ENCODE measurements at places on chromosomes 7 and 10.

DNA sequence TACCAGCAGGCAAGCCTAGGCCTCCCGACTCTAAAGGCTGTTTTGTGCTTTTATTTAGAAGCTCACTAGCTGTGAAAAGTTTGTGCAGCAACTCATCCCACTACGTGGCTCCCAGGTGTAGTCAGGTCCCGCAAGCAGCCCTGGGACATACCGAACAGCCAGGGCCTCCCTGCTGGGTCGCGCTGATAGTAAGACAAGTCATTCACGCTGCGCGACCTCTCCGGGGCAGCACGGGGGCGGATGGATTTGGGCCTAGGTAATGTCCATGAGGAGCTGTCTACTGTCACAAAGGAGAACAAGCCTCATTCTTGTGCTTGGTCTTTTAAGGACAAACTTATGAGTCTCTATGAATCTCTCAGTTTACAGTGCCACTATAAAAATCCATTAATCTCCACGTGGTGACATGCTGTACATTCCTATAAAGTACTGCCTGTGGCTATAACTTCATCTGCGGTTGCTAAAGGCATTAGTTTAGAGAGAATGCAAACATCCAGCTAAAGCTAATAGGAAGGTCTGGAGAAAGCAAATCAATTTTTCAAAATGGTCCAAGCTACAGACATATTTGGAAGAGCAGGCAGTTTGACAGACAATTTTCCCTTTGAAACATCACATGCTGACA is 546.8 kb downstream of the PHTF2 start:
- DNase-seq: no peak

DNA sequence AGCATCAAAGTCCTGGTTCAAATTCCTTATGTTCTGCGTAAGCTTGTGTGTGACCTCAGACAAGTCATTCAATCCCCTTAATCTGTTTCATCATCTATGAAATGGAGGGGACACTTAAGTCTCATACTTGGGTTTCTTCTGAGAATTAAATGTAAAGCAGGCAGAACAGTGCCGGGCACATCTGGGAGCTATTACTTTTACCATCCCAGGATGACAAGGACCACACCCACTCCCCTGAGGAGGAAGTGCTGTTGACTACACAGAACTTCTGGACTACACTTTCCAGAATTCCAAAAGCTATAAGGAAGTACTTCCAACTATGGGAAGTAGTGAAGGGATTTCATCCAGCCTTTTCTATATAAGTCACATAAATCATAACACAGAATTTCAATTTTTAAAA is 294.9 kb downstream of the IPMK start:
- DNase-seq: no peak

GRCh38 chr7:138036135-138036534 is 34.2 kb upstream of the CREB3L2 start:
- DNase-seq: no peak

- no peak for DNase-seq
These were observed 29.7 kb downstream of the CYP2W1 start for GRCh38 chr7:1012716-1013095.

- no peak for DNase-seq
These were observed 560.2 kb downstream of the TCERG1L start for GRCh38 chr10:130751106-130751840.
